ENCODE measurements at places on chromosomes 13 and 19.

- DNase-seq = no peak
These were observed 23.5 kb downstream of the ENOX1 start for GRCh38 chr13:43763143-43763759.

DNA sequence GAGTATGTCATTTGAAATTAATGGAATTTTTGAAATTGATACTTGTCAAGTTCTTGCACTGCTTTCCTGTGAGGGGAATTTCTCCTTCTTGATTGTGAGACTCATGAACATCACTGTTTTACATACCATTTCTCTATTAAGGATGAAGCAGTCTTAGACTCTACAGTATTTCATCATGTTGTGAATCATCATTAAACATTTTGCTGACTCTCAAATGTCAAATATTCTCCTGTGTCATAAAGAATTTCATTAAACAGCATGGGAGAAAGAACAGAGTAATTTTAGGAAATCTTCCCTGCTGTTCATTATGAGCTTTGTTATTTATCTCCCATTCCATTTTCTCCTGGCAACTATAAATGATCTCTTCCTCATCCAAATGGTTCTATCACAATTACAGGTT, 729.0 kb downstream of the PCDH9 start:
- DNase-seq = no peak

DNA sequence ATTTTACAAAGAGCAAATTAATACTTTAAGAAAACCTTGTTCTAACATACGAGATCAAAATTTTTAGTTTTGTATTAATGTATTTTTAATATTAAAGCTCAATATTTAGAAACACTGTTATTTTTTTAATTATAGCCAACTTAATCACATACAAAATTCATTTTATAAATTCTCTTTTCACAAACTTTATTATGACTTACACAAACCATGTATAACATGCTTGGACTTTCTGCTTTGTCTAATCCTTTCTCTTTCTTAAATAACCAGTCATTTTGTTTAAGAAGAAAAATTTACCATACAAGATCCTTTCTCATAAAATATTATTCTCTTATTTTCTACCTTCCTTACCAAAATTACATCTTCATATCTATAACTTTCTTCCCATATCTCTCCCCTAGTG, 62.2 kb downstream of the CYSLTR2 start:
- no peak for DNase-seq

GRCh38 chr19:2309734-2310362, 1.9 kb upstream of the LINGO3 start:
- no peak for DNase-seq

- DNase-seq = no peak
These were observed 108.1 kb downstream of the FGF14 start for GRCh38 chr13:102293723-102294122.

DNA sequence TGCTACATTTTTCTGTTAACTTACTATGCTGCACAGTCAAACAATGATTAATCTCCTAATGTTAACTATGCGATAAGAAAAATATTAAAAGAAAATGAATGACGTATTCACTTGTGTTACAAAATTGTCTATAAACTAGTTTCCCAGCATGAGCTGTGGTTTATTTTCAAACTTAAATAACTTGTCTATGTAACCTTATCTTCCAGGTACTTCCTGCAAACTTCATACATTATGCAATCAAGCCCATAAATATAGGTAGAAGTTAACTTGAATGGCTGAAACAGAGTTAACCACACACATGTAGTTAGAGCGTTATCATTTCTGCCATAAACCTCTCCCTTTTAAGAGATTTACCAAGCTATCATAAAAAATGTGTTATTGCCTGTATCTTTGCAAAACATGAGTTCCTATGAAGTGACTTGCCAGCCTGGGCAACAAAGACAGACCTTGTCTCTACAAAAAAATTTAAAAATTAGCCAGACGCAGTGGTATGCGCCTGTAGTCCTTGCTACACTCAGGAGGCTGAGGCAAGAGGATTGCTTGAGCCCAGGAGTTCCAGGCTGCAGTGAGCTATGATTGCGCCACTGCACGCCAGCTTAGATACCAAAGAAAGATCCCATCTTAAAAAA, 17.7 kb upstream of the KLF5 start:
- DNase-seq = no peak

GRCh38 chr13:99422586-99423220, 78.6 kb upstream of the TM9SF2 start:
- no peak for DNase-seq

GRCh38 chr13:24706886-24707585, 26.8 kb downstream of the ATP12A start:
- no peak for DNase-seq

- DNase-seq = no peak
These were observed 31.4 kb downstream of the NALCN start for GRCh38 chr13:101384929-101385328.

DNA sequence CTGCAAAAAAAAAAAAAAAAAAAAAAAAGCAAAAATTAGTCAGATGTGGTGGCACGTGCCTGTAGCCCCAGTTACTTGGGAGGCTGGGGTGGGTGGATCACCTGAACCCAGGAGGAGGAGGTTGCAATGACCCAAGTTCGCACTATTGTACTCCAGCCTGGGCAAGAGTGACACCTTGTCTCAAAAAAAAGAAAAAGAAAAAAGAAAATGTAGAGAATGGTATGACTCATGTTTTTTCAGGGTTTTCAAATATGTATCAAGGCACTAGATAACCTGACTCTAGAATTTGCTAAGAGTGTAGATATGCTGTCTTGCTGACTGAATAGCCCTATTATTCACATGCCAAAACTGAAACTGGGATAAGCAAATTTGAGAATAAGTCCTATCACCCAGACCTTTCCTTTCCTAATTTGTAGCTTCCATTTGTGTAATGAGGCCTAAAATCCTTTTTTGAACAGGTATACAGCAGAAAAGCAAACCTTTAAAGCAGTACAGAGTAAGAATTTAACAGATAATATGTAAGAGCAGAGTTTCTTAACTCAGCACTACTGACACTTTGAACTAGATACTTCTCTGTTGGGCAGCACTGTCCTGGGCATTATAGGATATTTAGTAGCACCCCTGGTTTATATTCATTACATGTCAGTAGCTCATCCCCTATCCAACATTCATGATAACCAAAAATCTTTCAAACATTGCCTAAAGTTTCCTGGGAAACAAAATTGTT, 108.6 kb downstream of the ELF1 start:
- DNase-seq = no peak

- DNase-seq = no peak
These were observed 465.0 kb downstream of the ITGBL1 start for GRCh38 chr13:101917475-101917810.

- DNase-seq = peak; percentile 32
These were observed at the start of gene ICAM3 for GRCh38 chr19:10339380-10339960. Gene ICAM3 (minus strand): TSS chr19:10339624. CDS start chr19:10339614, 10 bp downstream.

- DNase-seq = peak; percentile 22
These were observed 26.0 kb downstream of the TM9SF2 start for GRCh38 chr13:99527301-99527700.

GRCh38 chr13:109802936-109803335, 16.6 kb upstream of the IRS2 start:
- DNase-seq = no peak

GRCh38 chr13:27968316-27969081, 616 bp downstream of the CDX2 start:
- no peak for DNase-seq

DNA sequence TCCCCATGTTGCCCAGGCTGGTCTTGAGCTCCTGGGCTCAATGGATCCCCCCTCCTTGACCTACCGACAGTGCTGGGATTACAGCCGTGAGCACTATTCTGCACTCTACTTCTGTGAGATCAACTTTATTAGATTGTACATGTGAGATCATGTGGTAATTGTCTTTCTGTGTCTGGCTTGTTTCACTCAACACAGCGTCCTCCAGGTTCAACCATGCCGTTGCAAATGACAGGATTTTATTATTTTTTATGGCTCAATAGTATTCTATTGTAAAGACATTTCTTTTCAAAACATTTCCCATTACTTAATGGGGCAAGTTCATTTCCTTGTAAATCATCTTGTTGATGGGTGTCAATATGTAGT, 1.5 kb upstream of the OBI1 start:
- no peak for DNase-seq

DNA sequence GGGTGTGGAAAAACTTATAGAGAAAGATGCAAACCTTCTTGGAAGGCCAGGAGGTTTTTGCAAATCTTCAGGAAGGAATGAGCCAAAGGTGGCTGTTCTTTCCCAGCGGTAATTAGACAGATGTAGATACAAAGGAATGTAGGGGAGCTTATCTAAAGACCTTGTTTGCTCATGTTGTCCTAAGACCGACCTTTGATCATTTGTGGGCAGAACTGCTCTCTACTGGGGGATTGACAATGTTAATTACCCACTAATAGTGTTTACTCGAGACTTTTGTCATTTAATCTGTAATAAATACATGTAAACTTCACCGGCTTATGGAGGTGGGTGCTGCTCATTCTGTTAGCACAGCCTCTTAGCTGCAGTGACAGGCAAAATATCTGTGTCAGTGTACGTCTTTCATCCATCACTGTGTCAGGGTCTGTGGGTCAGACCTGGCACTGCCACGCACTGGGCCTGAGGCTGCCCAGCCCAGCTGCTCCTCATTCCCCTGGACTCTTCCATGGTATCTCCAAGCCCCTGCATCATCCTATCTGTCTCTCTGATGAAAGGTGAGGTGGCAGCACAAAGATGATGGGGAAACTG, 68.3 kb downstream of the ZNF431 start:
- no peak for DNase-seq

- no peak for DNase-seq
These were observed 106.5 kb downstream of the TEX26 start for GRCh38 chr13:31038834-31039552.

GRCh38 chr13:111346101-111346680, 25.7 kb downstream of the TEX29 start:
- DNase-seq = no peak

DNA sequence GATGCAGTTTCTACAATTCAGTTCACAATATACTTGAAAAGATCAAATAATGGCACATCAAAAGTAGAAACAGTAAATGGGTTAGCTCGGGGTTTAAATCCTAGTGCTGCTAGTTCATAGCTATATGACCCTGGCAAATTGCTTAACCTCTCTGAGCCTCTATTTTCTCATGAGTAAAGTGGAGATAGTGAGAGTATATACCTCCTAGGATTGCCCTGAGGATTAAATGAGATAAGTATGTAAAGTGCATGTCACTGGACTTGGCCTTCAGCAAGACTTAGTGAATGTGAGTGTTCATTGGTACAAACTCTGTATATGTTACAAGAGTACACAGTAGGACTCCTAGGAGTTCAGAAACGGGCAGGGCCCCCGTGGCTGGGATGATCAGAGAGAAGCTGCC, 248.3 kb downstream of the DLEU7 start:
- DNase-seq = no peak

DNA sequence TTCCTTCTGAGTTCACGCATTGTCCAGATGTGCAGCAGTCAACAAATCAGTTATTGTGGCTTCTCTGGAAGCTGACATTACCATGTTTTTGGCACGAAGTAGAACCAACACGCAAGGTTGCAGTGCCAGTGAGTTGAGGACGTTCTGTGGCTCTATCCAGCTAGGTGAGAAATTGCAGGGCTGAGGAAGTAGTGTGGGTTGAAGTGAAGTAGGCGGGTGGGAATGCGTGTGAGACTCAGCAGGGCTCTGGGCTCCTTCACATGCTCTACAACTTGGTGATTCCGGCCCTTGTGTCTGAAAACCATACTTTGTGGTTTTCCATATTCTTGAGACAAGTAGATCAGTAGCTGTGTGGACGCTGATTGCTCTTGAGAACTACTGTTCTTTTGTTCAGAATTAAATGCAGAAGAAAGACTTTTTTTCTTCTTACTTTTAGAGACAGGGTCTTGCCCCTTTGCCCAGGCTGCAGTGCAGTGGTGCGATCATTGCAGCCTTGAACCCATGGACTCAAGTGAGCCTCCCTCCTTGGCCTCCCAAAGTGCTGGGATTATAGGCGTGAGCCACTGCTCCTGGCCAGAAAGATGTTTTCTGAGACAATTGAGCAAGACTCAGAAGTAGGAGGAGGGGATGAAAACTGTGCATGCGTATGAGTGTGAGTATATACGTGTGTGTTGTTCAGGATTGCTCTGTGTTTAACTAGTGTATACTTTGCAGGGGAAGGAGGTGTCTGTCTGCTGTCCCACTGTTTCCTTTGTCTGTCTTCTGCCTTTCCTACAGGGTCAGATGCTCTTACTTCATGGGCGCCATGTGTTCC, 46.2 kb downstream of the GATAD2A start:
- peak; percentile 41 for DNase-seq

DNA sequence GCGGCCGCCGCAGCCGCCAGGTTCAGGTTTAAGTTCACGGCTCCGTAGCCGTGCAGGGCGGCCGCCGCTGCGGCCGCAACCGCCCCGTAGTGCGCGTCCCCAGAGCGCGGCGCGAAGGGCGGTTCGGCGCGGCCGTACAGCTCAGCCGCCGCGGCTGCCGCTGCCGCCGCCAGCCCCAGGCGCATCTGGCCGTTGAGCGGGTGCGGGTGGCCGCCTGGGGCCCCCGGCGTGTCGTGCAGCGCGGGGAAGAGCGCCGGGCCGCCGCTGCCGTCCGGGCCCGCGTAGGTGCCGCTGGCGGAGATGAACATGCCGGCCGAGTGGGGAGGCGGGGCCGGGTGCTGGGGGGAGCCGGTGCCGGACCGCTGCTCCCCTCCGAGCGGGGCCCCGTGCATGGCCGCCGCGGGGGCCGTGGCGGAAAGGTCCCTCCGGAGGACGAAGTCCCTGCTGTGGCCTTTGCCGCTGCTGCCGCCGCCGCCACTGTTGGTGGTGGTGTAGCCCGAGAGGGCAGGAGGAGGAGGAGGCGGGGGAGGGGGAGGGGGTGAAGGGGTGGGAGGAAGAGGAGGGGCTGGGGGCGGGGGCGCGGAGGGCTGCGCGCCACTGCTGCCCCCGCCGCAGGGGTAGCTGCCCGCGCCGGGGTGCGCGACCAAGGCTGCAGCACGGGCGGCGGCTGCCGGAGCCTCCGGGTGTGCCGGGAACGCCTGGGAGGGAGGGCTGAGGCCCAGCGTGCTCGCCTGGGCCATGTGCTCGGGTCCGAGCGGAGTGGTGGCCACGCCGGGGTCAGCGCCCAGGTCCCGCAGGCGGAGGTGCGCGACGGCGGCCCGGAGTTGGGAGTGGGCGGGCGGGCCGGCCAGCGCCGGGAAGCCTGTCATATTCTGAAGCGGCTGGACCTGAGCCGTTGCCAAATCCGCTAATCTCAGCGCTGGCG, 654 bp downstream of the ZIC5 start:
- DNase-seq = no peak

- DNase-seq = no peak
These were observed 34.8 kb downstream of the CYP2B6 start for GRCh38 chr19:41025871-41026270.

DNA sequence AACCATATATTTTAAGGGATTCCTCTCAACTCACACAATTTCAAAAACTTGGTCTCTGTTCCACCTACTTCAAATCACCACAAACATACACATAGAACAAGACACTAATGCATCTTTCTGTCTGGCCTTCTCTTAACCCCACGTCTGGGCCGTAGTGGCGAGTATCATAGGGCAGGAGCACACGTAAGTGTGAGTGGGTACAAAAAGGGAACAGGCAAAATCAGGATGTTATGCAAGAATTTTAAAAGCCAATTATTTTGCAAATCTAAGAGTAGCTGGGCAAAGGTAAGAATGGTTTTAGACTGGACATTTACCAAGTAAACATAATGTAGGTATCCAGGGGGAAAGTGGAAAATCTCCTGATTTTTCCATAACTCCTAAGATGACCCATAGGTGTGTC, 35.1 kb downstream of the MTMR6 start:
- DNase-seq = no peak

GRCh38 chr13:44815623-44816022, 173.6 kb downstream of the NUFIP1 start:
- no peak for DNase-seq

- DNase-seq = peak; percentile 76
These were observed 420 bp downstream of the IL17D start for GRCh38 chr13:20703780-20704458.
